ENCODE measurements at places on chromosomes 4 and X. TPM values are rescaled to one million over a fixed set of nuclear protein-coding genes. Genes with fewer than 3 reads are reported as not detected.

- no peak for DNase-seq
Observed at GRCh38 chr4:140110542-140111215, 43.3 kb downstream of the MAML3 start.

GRCh38 chr4:130478406-130478805 lies 1382.5 kb downstream of the C4orf33 start:
- peak; percentile 30 for DNase-seq

DNA sequence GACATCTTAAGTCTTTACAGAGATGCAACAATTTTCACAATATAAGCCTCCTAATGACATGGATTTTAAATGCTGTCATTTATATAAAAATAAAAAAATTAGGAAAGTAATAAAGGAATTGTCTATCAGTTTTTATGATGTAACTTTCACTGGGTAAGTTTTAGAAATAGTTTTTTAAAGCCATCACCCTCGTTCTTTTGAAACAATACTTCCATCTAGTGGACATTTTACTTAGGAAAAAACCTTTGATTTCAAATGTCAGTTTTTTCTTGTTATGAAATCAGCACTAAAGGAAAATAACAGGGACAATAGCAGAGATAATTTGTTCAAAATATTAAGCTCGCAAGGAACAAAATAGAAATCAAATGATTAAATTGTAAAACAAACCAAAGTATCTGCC lies 24.3 kb upstream of the NDNF start:
- peak; percentile 33 for DNase-seq

DNA sequence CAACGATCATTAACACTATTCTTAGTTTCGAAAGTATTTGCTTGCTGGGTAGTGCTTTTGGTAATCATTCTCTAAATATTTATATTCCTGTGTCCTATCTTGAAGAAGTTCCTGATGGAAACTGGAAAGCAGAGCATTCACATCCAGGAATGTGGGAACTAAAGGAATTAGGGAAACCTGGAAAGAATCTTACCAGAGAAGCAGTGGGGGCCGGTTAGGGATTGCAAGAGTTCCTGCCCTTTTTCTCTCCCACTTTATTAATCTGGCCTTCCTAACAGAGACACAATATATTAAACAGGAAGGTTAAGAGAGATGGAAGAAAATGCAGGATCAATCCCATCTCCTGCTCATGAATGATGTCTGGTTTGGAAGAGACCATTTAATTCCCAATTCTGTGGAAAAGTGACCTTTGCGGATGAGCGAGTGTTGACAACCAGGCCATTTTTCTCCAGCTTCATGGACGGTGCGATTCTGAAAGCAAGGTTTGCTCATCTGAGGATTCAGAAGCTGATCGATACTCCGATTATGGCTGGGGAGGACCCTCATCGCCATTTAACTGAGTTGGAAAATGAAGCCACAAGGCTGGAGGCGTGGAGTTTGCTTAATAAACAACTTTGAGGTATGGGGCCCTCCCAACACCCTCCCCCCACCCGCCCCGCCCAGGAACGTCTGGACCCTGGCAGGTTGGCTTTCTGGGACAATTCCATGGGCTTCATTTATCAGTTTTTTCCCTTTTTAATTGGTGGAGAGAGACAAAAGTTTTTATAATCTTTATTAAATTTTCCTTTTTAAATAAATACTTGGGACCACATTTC lies 52.3 kb downstream of the C4orf51 start:
- DNase-seq = no peak

- no peak for DNase-seq
Observed at GRCh38 chr4:76302826-76303438, 3.6 kb upstream of the STBD1 start.

GRCh38 chr4:167234316-167234881 lies at the start of gene SPOCK3:
Gene SPOCK3 (minus strand): TSS chr4:167234494.
- peak; percentile 3 for DNase-seq

GRCh38 chr4:65580551-65580950 lies 89.7 kb downstream of the EPHA5 start:
- DNase-seq = peak; percentile 44

DNA sequence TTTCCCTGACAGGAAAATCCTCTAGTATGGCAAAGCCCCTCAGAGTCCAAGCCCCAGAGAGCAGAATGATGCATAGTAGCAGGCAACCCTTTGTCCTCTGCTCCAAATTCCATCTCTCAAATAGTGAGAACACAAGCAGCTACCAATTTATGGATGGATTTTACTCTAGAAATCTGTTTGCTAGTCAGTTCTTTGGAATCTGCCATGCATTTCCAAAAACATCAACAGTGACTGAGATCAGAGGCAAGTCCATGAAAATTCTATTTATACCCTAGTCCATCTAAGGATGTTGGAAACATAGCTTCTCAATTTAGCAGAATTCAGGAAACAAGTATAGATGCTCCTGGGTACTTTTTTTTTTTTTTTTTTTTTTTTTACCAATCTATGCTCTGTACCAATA lies 10.0 kb upstream of the CC2D2A start:
- DNase-seq = no peak

- peak; percentile 70 for DNase-seq
Observed at GRCh38 chr4:23171976-23172375, 479.2 kb downstream of the GBA3 start.

GRCh38 chr4:113725963-113726362 lies 35.6 kb downstream of the CAMK2D start:
- DNase-seq = no peak

DNA sequence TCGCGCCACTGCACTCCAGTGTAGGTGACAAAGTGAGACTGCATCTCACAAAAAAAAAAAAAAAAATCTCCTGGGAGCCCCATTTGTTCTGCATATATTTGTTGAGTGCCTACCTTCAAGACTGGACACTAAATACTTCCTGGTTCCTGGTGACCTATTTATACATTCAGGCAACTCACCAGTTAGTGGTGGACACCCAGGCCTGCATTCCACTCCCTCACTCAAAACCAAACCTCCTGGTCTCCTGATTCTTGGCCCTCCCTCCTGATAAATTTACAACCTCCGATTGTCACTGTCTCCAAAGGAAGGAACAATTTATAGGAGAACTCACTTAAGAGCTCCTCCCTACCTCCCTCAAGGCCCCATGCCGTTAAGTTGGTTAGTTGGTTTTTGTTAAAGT lies 3.1 kb downstream of the SYAP1 start:
- DNase-seq = no peak

DNA sequence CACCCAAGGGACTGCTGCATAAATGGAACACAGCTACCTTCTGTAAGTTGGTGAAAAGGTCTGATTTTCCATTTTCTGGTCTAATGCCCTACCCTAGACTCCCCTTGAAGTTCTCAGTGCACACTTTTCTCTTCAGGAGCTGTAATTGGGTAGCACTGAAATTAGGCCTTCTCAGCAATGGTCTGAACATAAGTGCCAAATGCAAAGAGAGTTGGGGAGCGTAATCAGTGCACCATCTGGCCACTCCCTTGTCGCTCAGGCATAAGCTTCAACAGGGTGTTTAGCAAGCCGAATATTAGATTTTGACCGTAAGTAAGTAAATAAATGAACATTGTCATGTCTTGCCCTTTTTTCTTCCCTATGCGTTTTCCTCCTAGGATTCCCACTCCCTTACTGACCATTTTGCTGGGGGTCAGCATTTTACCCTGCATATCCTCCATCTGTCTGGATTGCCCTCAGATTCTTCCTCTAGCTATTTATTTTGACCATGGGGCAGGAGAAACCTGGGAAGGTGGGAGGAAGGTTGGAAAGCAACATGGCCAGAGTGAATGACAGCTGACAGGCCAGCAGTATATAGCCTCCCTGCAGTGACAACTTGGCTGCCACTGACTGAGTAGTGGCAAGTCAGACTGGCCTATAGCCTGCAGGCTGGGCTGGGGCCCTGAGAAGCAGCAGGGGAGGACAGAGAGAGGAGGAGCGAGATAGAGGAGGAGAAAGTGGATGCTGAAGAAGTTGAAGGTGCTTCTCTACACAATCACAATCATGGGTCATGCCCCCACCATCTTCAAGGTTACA lies 2.7 kb downstream of the NHSL2 start:
- DNase-seq = no peak

GRCh38 chr4:37538931-37539330 lies 147.2 kb downstream of the RELL1 start:
- no peak for DNase-seq

DNA sequence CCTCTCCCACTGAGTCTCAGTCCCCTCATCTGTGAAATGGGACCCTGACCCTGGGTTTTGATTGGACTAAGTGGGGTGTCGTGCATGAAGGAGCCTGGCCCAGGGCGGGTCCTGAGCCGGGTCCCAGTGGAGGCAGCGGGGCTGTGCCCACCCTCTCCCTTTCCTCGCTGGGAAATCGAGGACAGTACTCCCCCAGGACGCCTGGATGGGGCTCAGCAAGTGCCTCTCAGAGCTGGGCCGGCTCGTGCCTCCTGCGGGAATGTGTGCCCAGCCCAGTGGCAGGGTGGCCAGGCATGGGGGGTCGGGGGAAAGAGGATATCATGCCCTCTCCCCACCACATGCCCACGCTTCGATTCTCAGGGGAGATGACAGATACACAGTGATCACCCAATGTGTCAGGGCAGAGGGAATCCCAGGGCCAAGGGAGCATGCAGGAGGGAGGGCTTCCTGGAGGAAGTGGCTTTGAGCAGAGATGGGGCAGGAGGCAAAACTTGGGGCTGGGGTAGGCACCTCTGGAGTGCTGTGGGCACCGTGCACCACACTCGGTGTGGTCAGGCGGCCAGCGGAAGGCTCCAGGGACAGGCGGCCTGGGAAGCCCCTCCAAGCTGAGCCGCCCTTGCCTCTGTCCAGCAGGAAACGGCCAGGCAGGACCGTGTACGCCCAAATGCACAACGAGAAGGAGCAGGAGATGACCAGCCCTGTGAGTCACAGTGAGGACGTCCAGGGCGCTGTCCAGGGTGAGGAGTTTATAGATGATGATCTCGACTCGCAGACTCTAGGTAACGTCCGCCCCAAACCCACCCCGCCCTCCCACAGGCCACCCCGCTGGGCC lies 203.0 kb downstream of the AFAP1 start:
- DNase-seq = no peak

- no peak for DNase-seq
Observed at GRCh38 chr4:176358083-176358469, 38.3 kb downstream of the SPCS3 start.

DNA sequence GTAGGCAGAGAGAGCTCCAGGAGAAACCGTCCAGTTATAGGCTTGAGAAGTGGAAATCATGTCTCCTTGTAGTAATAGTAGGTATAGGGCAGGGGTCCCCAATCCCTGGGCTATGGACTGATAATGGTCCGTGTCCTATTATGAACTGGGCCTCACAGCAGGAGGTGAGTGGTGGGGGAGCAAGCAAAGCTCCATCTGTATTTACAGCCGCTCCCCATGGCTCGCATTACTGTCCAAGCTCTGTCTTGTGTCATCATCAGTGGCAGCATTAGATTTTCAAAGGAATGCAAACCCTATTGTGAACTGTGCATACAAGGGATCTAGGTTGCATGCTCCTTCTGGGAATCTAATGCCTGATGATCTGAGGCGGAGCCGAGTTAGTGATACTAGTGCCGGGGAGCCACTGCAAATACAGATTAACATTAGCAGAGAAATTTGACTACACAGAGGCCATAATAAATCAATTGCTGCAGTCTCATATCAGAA lies 67.6 kb downstream of the MRPL1 start:
- DNase-seq = no peak

DNA sequence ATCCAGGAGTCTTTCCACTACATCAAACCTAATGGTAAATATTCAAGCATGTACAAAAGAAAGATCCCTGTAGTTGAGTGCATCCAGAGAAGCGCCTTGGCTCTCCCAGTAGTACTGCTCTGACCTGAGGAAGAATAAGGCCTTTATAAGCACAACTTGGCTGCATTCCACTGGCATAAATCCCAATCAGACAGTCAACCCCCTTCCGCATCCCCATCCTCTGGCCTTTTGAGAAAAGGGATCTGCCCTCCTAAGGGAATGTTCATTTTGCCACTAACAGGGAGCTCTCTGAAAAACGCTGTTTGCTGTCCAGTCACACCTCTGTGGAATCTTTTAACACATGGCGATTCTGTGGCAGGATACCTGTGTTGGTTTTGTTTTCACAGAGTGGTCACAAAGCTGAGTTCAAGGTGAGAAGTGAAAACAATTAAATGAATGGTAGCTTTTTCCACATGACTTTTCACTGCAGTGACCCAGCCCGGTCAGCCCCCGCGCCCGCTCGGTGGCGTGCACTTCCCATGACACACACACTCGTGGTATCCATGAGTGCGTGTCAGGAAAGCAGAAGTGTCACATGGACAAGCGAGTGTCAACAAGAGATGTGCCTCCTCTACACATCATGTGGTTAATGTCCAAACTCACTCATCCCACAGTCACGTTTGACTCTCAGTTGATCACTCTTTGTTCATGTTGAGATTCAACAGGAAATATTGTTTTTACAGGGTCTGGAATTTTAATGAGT lies 112.2 kb upstream of the ENPP6 start:
- DNase-seq = no peak

- DNase-seq = no peak
Observed at GRCh38 chr4:12644261-12644660, 839.9 kb downstream of the RAB28 start.

GRCh38 chr4:7944599-7945220 lies 5.0 kb upstream of the AFAP1 start:
- no peak for DNase-seq

DNA sequence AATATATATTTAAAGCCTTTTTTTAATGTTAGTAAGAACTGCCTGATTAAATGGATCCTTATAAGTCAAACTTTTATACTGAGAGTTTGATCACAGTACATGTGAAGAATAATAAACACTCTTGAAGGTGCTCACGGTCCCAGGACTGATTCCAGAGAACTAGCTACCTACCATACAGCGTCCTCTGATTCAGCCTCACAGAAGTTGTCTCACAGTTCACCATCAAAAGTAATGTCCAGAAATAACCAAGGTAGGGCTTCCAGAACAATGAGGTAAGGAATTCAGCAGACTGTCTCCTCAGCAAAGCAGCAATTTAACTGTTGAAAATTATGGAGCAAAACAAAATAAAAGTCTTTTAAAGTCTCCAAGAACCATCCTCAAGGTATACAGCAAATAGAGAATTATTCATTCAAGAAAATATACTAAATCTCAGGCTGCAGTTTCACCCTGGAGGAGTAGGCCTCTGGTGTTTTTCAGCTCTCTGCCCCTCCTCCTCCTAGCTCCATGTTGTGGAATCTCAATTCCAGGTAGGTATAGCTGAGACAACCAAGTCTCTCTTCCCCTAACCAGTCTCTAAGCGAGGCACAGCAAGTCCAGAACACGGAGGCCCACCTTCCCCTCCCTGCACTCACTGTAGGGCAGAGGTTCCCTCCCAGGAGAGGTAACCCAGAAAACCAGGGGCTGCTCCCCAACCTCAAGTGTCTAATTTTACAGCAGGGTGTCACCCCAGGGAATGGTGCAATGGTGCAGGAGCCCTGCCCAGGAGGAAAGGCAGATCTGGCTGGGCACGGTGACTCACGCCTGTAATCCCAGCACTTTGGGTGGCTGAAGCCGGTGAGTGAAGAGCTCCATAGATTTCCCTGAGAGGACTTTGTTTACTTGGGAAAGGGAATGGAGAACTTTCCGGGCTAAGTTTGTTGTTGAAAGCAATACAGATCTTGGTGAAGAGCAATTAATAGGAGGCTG lies 28.6 kb downstream of the FAM241A start:
- peak; percentile 56 for DNase-seq

Gene TSPAN5
- 75.5 TPM for total RNA-seq

Gene OTC
- total RNA-seq = not detected

Gene YIPF7
- not detected for total RNA-seq

Gene S100P
- total RNA-seq = not detected

Gene NCAPG
- 83.7 TPM for total RNA-seq

Gene CLCN4
- total RNA-seq = 2.4 TPM

Gene FNIP2
- total RNA-seq = 17.6 TPM

Gene SMPX
- total RNA-seq = not detected

Gene AR
- total RNA-seq = 16.0 TPM
